COR-L47 (cell line): ENCODE measurements at places on chromosomes 12 and 14.

DNA sequence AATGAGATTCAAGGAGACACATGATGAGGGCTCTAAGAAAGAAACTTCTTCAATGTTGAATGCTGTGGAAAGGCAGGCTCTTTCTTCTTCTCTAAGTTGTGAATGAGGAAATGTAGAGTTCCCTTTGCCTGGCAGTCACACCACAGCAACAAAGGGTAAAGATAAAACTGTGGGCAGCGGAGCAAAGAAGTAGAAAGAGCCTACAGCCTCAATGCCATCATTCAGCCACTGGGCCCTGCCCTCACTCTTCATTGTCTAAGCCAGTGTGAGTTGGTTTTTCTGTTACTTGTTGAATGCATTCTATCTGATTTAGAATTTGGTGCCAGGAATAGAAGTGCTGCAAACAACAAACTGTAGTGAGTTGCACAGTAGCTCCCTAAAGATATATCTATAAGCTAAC lies 12.2 kb downstream of the SDR9C7 start:
- DNase-seq = no peak

- DNase-seq = no peak
Observed at GRCh38 chr12:92107094-92107493, 38.6 kb downstream of the BTG1 start.

- DNase-seq = no peak
Observed at GRCh38 chr14:59785629-59786028, 84.9 kb downstream of the RTN1 start.

DNA sequence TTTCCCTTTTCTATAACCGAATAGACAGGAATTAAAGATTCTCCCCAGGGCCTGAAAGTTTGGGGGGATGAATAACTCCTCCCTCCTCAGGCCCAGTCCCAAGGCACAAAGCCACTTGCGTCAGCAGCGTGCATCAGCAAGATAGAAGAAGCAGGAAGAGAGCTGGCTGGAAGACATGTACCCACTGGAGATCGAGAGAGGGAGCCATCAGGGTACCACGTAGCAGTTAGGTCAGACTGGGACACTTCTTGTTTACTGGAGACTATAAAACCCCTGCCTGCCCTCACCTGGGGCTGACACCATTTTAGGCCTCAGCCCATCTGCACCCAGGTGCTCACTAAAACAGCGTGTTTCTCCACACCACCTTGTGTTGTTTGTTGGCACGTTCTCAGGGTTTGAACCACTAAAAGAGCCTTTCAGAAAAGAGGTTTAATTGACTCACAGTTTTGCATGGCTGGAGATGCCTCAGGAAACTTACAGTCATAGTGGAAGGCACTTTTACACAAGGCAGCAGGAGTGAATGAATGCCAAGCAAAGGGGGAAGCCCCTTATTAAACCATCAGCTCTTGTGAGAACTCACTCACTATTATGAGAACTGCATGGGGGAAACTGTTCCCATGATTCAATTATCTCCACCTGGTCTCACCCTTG lies 93.2 kb downstream of the TMTC3 start:
- DNase-seq = no peak
